ENCODE measurements at places on chromosomes 5 and 9.

DNA sequence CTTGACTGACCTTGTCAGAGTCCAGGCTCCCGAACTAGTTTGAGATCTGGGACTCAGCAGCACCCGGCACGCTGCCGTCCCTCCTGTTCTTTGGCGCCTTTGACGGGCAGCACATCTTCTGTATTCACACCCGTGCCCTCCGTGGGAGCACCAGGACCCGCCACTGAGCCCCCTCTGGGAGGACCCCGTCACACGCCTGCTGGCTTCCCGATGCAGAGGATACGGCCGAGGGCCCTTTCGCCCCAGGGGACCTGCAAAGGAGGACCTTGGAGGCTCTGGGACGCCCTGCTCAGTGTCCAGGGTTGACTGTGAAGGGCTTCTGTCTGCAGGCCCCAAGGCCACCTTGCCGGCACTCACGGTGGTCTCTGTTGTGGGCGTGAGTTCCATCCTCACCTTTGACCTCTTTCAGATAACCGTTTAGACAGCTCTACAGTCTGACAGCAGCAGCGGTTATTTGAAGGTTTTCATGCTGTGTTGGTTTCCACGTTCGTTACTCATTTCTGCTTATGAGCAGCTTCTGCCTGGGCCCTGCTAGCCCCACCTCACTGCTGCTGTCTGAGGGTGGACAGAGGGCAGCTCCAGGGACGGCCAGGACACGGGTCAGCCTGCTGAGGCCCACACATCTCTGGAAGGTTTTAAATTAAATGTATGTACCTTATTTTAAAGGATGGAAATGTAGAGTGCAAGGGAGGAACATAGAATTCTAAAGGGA lies 12.6 kb upstream of the EXOC3 start:
- DNase-seq = no peak

DNA sequence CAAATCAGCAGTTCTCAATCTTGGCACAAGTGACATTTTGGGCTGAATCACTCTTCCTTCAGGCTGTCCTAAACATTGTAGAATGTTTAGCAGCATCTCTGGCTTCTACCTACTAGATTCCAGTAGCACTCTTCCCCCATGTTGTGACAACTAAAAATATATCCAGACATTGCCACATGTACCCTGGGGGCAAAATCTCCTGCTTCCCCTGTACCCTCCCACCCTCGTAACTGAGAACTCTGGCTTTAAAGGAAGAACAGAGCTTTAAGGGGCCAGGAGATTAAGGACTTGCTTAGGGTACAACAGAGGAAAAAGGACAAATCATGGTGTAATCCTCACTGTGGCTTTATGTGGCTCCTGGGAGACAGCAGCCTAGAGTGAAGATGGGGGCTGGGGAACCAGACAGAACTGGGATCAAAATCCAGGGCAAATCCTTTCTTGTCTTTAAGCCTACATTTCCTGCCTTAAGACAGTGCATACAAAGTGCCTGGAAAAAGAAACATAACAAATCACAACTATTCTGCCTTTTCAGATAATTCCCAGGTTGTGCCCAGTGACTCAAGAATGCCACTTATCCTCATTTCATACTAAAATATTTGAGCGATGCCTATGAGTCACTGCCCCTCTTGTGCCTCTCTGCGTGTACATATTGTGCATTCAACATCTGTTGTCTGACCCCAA lies 109.3 kb downstream of the DAPK1 start:
- DNase-seq = no peak

GRCh38 chr5:92850886-92851285 lies 730.1 kb downstream of the NR2F1-AS1 start:
- no peak for DNase-seq

- DNase-seq = no peak
Observed at GRCh38 chr5:172003746-172004145, 2.7 kb downstream of the FBXW11 start.

DNA sequence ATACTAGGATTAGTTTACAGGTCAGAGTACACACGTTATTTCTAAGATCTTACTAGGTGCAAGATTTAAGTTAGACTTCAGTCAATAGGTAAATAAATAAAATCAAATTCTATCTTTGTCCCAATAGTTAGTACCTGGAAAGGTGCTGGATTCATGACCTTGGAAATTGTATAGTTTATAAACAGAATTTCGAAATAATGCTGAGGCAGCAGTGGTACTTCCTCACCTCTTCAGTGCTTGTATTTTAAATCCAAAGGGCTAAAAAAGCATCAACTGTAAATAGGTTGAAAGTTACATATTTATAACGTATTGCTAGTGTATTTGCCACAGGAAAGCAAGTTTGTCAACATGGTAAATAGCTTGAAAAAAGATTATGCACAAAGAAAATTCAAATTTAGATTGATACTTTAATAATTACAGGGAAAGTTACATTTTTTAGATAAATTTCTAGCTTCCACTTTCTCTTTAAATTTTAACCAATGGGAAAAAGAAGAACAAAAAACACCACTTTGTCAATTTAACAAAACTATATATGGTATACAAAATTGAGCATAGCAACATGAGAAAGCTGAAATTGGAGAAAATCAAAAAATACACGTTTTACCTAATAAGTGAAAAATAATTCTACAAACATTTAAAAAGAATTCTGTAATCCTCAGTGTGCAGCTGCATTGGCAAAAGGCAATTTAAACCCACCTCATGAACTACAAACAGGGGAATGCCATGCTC lies 46.5 kb downstream of the NR3C1 start:
- DNase-seq = no peak

DNA sequence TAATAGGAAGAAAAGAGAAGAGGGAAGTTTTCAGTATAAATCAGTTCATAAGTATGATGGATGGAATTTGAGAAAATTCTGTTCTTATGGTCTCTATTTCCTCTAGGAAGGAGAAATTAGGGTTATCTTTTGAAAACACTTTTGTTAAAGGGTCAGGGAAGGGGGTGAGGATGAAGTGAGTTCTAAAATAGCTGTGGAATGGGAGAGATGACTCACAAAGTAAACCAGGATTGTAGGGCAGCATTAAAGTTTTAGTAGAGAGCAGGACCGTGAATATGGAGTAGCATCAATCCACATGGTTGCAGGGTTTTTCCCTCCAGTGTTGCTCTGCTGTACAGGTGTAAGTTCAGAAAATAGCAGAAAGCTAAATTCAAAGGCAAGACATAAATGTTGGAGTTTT lies 32.4 kb downstream of the MUSK start:
- DNase-seq = no peak

All from epithelial cell of prostate (primary cell).